Urinary bladder (tissue), 4 donors: ENCODE measurements at places on chromosomes 5 and 9. TPM values are rescaled to one million over a fixed set of nuclear protein-coding genes. Genes with fewer than 3 reads are reported as not detected.
A peak's percentile ranks its signal among the peaks of the same experiment; 100 is the strongest.

FRMD3 gene
- 10.8 TPM for total RNA-seq

ECM2 gene
- total RNA-seq: 64.1 TPM

- DNase-seq: no peak
Observed at GRCh38 chr9:27196383-27196782, 87.4 kb downstream of the TEK start.

DNA sequence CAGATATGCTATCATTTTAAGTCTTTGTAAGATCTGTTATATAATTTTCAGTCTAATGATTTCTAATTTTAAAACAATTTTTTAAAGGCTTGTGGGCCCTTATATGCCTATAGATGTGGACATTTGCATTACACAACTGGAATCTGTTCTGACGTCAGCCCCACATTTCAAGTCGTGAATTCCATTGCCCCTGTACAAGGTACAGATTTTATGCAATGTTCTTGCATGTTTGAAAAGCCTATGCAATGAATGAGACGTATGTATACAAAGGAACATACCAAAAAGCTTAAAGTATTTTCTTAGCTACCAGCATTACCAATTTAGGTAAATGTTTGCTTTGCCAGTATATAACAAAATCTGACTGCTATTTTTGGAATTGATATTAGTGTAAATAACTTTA is 77.2 kb downstream of the ITGA1 start:
- DNase-seq: no peak

DNA sequence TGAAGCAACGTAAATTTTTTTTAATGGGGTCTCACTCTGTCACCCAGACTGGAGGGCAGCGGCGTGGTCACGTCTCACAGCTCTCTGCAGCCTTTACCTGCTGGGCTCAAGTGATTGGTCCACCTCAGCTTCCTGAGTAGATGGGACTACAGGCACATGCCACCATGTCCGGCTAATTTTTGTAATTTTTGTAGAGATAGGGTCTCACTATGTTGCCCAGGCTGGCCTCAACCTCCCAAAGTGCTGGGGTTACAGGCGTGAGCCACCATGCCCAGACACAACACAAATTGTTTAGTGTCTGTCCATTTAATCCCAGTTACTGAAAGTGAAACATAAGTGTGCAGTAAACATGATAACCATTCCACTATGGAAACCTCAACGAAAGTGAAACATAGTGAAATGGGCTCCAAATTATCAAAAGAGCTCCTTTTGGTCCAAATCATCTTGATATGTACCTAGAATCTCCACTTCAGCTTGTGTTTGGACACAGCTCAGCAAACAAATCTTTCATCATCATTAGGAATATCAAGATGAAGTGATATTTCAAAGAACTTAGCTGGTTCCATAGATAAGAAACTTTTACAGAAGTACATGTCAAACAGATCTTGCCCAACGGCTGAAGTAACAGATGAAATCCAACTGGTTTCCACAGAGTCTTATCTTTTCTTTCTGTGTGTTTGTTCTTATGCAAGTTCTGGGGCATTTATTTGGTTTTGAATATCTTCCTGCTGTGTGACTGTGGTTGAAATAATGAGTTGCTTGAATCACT is 41.2 kb upstream of the PLPP1 start:
- DNase-seq: no peak

DNA sequence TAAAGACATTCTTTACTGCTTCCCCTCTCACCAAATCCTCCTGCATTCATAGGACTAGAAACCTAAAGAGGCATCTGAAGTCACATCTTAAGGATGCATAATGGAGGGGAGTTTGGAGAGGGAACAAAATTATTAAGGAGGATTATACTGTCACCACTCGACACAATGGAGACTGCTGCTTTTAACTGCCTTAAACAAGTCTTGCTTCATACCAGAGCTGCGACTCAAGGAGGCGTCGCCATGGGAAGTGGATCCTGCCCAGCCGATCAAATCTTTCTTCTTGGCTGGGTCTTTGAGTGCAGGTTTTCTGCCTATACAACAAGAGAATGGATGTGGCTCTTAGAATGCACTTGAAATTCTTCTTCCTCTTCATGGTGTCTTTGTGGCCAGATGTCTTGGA is 66.7 kb upstream of the FOXE1 start:
- no peak for DNase-seq

FGF18 gene
- total RNA-seq: 1.0 TPM

KIF20A gene
- 25.4 TPM for total RNA-seq

POU5F2 gene
- total RNA-seq: 10.5 TPM

GRCh38 chr5:95113489-95113888 is 171.4 kb downstream of the MCTP1 start:
- DNase-seq: no peak

ADGRD2 gene
- total RNA-seq: not detected

- peak; percentile 50 for DNase-seq
Observed at GRCh38 chr5:108747774-108748400, at the start of gene FER. Gene FER, plus strand, starts transcription at chr5:108747897. Its CDS starts 50,286 bp downstream, at chr5:108798183.

WNT8A gene
- total RNA-seq: not detected

DNA sequence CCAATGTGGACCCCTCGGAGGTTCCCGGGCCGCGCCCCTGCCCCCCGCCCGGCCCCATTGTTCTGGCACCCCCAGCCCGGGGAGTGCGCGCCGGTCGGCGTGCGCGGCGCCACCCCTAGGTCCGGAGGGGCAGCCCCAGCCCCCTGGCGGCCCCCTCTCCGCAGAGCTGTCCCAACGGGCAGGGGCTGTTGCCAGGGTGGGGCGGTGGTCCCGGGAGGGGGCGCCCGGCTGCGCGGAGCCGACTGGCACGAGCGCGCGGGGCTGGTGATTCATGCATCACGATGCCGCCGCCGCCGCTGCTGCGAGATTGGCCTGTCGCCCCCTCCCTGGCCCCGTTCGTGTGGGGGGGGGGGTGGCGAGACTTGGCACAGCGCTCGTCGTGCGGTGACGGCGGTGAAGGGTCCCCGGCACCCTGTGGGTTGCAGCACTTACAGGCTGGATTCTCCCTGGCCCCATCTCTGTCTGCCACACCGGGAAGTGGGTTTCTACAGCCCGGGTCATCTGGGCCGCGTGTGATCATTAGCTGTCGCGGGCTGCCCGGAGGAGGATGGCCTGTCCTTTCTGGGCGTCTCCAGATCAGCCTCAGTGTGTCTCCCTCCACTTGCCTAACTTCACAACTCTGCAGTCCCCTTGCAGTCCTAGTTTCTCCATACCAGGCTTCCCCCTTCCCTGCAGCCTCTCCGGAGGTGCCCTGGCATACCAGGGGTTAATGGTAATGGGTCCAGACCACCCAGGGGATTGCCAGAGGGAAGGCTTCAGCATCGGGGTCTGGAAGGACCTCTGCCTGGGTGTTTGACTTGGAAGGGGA is 858 bp downstream of the NCS1 start:
- no peak for DNase-seq

CDH9 gene
- total RNA-seq: 0.53 TPM

- no peak for DNase-seq
Observed at GRCh38 chr5:172769616-172770373, 1.2 kb downstream of the DUSP1 start.

- DNase-seq: no peak
Observed at GRCh38 chr5:80569961-80570786, at the start of gene ANKRD34B. Gene ANKRD34B, minus strand, starts transcription at chr5:80570280. Its CDS starts 10,261 bp downstream, at chr5:80560019.

TAF1L gene
- total RNA-seq: not detected

GRCh38 chr9:38154501-38155421 is 85.7 kb upstream of the SHB start:
- no peak for DNase-seq

DNA sequence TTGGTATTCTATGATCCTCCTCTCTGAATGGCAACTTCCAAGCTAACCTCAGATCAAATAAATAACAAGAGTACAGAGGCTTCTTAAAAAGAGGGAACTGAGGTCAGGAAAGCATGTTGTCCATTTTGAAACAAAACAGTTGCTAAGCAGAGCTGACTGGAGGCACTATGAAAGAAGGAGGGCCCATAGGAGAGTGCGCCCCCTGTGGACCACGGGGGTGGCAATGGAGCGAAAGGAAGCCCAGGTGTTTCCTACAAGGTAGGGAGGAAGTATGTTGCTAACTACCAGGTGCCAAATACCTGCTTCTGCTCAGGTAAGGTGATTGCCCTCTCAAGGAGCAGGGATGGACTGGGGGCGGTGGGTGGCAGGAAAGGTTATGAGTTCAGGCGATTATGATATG is 101.8 kb upstream of the MAST4 start:
- DNase-seq: no peak

DNA sequence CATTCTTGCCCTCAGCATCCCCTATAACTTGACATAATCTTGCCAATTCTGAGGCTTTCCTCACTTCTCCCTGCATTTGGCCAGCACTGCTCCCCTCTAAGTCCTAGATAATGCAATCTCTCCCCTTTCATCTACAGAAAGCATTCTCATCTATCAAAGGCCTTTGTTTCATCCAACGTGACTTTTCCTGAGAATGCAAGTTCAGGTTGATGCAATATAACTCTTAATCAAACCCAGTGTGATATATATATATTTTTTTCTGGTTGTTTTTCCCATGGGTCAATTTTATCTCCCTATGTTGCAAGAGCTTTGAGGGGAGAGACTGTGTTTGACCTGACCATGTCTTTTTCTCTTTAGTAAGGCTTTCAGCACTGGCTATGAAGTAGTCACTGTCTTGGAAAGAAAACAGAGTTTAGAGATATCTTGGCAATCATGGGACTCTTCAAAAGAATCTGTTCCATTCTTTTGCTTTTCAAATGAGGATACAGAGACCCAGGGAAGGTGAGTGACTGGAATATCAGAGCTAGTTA is 268.6 kb downstream of the TRPM3 start:
- DNase-seq: no peak

COL27A1 gene
- 21.5 TPM for total RNA-seq

- no peak for DNase-seq
Observed at GRCh38 chr5:40669606-40670390, 9.9 kb upstream of the PTGER4 start.

GRCh38 chr9:99057665-99058625 is 47.0 kb upstream of the TGFBR1 start:
- no peak for DNase-seq

GRCh38 chr9:113307396-113307975 is 4.3 kb upstream of the RNF183 start:
- DNase-seq: no peak

- DNase-seq: no peak
Observed at GRCh38 chr5:79785983-79786382, 96.3 kb downstream of the CMYA5 start.

CNTLN gene
- total RNA-seq: 49.3 TPM

DNA sequence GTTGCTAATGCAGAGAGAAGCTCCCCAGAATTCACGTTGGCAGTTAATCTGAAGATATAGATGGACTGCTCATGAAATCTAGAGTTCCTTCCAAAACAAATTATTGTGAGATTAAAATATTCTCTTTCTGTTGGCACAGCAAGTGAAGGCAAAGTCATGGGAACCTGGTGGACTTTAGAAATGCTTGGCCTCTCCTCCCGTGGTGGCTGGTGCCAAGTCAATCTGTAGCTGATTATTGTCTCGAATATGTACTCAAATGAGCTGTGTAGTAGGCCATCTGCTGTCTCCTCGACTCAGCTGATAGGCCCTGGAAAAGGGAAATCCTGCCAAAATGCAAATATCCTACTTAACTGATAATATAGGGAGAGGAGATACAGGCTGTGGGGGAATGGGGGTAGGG is 69.3 kb downstream of the DAPK1 start:
- DNase-seq: no peak

DNA sequence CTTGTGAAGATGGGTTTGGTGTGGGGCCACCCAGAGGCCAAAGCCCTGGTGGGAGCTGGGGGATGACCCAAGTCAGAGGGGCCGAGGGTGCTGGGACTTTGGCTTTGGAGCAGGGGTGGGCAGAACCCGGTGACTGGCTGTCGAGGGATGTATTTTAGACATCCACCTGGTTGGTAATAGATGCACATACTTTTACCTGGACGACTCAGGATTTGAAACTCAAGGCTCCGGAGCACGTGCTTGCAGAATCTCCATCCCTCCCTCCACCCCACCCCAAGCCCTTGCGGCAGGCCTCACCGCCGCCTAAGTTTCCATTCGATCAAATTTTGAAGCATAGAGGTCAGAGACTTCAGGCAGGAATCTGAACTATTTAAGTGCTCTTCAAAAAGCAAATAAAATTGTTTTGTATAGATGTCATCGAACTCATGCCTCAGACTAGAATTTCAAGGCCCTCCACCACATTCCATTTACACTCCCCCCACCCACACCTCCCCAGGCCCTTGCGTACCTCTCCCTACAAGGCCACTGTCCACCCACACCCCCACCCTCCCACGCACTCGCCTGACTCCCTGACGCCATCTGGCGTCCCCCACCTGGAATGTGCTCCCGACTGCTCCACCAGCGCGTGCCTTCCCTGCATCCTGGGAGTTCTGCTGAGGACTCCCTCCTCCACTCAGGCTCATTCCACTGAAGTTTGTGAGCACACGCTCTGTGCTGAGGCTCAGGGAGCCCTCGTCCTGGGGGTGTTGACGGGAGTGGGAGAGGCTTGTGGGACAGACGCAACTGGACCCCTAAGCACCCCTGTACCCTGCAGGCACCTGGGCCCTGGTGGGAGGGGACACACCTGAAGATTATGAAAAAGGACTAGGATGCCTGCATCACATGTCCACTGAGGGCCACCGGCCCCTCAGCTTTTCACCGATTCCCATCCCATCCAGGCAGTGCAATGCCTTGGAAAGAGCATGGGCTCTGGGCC is 56.4 kb upstream of the RPL26L1 start:
- no peak for DNase-seq

RXRA gene
- 19.7 TPM for total RNA-seq

GRCh38 chr9:135811801-135812200 is 95.5 kb downstream of the CAMSAP1 start:
- no peak for DNase-seq

HRH2 gene
- 1.4 TPM for total RNA-seq

GRCh38 chr9:72039532-72039931 is 20.9 kb downstream of the C9orf57 start:
- no peak for DNase-seq

LOX gene
- 158 TPM for total RNA-seq

DNA sequence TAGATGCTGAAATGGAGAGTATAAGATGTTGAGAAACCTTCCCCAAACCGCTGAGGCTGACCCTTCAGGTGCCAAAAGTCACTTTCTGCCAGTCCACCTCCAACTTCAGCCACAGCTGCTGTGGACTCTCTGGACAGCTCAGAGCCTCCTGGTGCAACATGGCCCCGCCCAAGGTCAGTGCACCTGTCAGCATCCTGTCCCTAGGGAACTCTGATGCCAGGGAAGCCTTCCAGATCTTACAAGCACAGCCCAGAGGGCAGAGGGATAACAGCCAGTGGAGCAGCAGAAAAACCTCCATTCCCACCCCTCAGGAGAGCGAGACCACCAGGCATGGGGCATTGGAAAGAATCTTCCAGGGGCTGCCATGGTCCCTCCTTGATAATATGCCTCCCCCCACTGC is 10.5 kb upstream of the PTGES2 start:
- DNase-seq: no peak

- DNase-seq: no peak
Observed at GRCh38 chr5:62208218-62208852, 97.7 kb upstream of the KIF2A start.

GRCh38 chr9:94665613-94666012 is 26.3 kb upstream of the FBP1 start:
- DNase-seq: no peak
